ENCODE measurements at places on chromosomes 1 and 21.

DNA sequence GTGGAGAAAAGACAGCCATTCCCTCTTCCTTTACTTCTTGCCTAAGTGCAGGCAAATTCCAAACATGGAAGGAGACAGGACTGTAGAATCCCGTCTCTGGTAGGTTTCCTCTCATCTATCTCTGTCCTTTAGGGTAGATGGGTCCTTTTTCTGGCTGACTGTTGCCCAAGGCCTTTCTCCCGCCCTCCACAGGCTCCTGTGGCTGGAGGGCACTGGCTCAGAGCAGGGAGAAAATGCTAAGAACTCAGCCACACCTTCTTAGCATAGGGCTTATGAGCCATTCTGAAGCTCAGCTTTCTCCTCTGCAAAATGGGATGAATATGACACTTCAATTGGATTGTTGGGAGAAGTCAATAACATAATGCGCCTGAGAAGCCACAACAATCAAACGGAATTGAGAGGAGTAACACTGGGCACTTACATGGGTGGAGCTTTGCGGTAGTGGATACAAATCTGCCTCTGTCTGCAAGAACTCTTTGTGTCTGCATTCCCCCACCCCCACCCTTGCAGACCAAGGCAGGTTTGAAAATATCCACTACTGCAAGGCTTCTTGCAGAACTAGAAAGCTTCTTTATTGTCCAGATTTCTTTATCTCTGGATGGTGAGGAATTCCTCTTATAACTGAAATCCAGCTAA is 94.7 kb downstream of the CSMD2 start:
- no peak for DNase-seq

DNA sequence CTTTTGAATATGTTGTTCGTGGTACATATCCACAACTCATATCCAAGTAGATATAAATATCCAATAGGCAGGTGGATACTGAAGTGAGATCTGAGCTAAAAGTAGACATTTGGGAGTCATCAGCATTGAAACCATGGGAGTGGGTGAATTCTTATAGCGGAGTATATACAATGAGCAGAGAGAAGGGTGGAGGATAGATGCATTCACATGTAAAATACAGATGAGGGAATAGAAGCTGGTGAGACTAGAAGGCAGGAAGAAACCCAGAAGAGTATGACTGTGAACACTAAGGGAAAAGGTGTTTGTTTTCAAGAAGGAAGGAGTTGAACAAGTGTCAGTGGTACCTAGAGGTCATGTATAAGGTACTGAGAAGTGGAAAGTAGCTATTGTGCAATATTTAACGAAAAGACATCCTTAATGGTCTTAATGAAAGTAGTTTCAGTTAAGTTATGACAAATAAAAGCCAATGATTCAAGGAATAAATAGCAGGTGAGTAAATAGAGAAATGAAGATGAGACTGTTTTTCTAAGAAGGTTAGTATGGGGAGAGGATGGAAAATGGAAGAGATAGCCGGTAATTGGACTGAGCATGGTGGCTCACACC is 181.6 kb upstream of the CACYBP start:
- DNase-seq = no peak

- no peak for DNase-seq
Observed at GRCh38 chr1:8077120-8077573, 51.0 kb upstream of the ERRFI1 start.

- no peak for DNase-seq
Observed at GRCh38 chr1:224348137-224348536, 8.5 kb upstream of the CNIH4 start.
